ENCODE measurements at places on chromosomes 11 and 22.
A peak's percentile ranks its signal among the peaks of the same experiment; 100 is the strongest.

DNA sequence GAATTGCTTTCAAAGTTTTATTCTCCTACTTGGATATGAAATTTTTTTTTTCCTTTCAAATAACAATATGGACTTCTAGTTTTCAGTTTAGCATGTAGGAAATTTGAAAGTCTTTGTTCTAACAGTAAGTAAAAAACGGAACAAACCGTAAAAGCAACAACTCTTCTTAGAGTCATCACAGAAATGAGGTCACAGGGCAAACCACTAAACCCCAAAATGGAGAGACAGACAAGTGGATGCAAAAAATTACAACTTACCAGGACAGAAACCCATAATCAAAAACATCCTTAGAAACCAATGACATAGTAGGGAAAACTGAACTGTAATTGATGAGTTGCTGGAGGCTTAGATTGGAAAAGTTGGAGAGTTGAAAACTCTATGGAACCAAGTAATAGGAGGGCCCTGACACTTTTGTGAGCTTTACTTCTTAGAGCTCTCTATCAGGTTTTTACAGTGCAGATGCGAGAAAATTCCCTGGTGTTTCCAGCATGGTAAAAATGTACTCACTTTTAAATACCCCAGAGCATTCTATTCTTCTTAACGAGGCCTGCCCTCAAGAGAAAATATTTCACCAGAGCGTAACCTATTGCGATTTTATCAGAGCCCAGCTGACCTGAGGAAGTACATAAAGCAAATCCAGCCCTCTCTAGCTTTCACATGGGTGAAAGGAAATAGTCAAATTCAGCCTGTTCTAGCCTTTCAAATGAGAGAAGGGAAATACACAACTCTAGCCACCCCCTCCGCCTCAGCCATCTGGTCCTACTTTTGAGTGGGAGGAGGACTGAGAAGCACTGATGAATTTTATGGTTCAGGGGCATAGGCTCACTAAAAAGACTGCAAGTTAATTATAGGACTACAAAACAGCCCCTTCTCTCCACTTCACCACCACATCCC lies 39.1 kb downstream of the CASP12 start:
- peak; percentile 18 for DNase-seq

- DNase-seq = peak; percentile 15
These were observed 45.0 kb downstream of the OR4C6 start for GRCh38 chr11:55707029-55707428.

DNA sequence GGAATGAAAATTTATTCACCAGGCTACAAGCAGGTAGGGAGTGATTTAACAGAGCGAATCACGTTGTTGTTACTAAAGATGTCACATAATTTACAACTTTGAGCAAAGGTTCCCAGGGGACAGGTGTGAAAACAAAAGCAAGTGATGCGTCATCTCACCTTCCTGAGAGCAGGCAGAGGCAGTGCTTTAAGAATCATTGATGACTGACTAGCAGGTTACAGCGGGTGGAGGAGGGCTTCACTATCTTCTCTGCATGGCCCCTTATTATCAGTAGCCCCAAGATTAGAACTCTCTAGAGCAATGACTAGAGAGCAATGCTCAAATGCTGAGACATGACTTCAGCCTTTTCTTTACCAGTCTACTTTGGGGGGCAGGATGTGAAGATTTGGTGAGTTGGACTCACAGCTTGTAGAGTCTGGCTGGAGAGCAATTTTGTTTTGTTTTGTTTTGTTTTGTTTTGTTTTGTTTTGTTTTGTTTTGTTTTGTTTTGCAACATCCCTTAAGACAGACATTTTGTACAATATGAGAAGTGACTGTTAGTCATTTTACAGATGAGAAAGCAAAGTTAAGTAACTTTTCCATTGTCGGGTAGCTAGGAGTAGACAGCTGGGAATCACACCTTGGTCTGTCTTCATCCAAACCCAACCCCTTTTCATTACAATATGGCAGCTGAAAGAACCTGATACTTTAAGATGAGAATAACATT lies 84.8 kb downstream of the SLC1A2 start:
- DNase-seq = peak; percentile 49

- no peak for DNase-seq
These were observed 54.0 kb downstream of the PLEKHA7 start for GRCh38 chr11:16960250-16960649.

- DNase-seq = no peak
These were observed 92.6 kb downstream of the ENTHD1 start for GRCh38 chr22:39800790-39801520.

GRCh38 chr11:36258730-36259360 lies 30.4 kb downstream of the COMMD9 start:
- peak; percentile 54 for DNase-seq

DNA sequence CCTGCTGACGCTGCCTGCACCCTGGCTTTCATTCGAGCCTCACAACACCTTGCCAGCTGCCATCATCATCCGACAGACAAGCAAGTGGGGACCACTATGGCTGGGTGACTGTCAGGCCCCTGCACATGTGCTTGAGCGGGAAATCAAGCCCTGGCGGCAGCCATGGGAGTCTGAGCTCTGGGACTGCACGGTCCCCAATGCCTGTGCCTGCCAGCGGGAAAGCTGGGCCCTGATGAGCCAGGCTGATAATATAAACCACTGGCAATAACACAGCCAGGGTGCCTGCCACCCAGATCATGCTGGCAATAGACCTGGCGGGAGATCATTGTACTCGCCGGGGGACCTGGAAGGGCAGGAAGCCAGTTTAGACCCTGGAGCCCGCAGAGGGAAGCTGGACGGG lies 2.5 kb downstream of the FGF3 start:
- DNase-seq = no peak

DNA sequence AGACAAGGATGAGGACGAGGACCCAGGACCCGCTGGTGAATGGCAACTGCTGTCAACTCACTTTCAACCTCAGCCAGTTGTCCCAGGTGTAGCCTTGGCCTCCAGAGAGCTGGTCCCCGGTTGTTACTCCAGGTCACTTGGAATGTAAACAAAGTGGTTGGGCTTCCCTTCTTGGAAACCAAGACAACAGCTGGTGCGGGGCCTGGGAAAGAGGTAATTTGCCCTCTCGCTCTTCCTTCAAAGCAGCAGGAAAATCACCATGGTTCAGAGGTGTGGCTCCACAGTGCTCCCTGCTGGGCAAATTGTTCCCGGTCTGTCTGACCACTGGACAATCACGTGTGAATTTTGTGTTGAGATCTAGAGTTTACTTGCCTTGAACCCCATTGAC lies 15.0 kb downstream of the SLC1A2 start:
- peak; percentile 21 for DNase-seq

- DNase-seq = no peak
These were observed 323.3 kb upstream of the PDGFD start for GRCh38 chr11:104487046-104487806.

- DNase-seq = peak; percentile 32
These were observed 102.1 kb downstream of the ARHGAP32 start for GRCh38 chr11:129090056-129090455.

DNA sequence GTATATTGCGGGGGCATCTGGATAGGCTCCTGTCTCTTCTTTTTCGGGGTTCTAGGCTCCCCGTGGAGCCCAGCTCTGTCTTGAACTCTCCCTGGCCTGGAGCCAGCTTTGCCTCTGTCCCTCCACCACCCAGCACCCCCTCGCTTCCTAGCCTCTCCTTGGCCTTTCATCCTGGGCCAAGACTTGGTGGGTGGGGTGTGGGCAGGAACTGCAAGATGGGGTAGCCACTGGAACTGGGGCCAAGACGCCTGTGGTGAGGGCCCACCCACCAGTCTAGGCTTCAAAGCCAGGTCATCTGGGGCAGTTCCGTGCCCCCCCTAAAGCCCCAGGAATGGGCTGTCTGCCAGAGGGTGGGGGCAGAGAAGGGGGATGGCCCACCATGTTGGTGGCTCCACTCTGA lies 1.7 kb upstream of the CRYBB1 start:
- no peak for DNase-seq

DNA sequence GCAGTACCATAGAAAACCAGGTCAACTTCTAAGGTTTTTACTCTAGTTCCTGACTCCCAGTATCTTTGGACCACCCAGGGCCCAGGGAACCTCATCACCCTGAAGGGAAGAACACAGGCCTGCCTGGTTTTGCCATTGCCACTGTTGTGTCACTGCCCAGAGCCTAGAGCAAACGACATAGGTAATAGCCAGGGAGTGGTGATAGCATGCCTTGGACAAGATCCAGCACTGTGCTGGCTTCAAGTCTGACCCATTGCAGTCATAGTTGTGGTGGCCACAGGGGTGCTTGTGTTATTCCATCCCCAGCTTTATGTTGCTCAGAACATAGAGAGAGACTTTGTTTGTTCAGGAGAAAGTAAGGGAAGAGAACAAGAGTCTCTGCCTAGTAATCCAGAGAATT lies 2310.2 kb downstream of the LRRC4C start:
- no peak for DNase-seq

DNA sequence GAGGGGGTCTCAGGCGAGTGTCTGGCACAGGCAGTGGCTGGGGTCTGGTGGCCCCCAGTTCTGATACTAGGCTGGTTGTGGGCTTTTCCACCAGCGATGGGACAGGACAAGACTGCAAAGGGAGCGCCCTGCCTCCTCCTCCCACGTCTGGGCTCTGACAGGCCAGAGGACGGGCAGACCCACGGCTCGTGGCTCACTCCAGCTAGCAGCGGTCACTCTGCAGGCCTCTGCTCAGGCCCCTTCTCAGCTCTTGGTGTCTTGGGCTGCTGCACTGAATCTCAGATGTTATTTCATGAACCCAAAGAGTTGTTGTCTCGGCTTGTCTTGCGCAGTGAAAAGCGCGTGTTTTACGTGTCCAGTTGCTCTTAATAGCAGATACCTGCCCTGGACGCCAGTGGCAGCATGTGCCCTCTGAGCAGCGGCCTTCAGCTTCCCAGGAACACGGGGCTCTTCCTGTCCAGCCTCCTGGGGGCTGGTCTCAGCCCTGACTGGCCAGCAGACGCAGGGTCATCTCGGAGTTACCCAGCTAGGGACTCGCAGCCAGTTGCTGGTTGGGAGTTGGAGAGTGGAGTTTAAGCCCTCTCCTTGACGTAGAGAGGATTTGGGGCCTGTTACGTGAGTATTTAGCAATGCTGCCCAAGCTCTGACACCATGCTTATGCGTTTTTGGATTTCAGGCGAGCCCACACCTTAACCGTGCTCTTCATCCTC lies 9.6 kb downstream of the PTDSS2 start:
- DNase-seq = no peak

DNA sequence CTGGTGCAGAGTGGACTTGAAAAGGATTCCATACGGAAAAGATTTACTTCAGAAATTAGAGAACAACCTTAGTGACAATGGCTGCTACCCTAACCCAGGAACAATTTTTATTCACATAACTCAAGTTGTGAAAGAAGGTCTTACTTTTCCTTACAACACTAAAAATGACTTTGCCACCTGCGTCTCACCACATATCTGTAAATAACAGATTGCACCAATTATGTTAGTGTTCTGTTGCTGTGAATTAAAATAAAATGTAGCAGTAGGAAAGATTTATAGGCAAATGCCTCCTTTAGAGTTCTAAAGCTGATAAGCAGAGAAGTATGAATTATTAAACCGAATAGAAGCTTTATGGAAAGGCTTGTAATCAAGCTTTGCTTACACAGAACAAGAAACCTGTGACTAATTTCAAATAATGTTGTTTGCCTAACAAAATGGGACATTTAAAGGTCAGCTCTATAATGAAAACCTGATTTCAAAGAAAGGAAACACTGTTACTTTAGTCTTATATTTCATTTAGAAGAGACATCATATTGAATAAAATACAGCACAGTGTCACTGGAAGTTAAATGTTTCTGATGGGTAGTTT lies 2237.8 kb downstream of the LRRC4C start:
- DNase-seq = no peak

- peak; percentile 8 for DNase-seq
These were observed 109.6 kb upstream of the CHORDC1 start for GRCh38 chr11:90332415-90332814.

- DNase-seq = no peak
These were observed 53.8 kb upstream of the CAPRIN1 start for GRCh38 chr11:33997584-33998251.

DNA sequence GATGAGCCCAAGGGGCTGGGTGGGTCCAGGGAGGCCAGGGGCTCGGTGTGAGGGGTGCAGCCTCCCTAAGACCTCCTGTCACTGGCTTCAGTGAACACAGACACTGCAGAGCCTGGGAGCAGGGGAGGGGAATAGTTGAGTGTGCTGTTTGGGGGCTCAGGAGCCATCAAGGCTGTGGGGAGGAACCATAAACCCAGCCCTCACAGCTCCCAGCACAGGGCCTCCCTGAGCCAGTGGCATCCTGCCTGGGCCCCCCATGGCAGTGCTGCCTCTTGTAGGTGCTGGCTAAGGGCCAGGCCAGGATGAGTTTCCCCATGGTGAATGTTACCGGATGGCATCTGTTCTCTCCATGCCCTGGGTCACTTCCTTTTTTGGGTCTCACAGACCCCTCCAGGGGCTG lies 25.5 kb downstream of the KCNJ5 start:
- no peak for DNase-seq

- no peak for DNase-seq
These were observed 76.8 kb upstream of the CREB3L1 start for GRCh38 chr11:46200537-46201281.

DNA sequence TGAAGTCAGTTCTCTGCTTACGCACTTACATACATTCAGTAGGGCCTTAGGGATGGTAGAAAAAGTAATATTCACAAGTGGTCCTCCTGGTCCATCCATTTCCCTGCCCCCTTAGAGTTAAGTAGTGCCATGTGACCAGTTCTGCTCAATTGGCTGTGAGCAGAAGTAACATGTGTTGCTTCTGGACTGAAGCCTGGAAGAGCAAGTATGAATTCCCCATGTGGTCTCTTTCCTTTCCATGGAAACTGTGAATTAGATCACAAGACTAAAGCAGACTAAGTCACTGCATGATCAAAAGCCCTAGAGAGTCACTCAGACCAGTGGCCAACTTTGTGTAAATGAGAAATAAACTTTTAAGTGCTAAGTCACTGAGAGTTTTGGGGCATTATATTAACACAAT lies 341.7 kb upstream of the CADM1 start:
- DNase-seq = no peak

- peak; percentile 61 for DNase-seq
These were observed 23.7 kb downstream of the WBP2NL start for GRCh38 chr22:42022162-42022847.

DNA sequence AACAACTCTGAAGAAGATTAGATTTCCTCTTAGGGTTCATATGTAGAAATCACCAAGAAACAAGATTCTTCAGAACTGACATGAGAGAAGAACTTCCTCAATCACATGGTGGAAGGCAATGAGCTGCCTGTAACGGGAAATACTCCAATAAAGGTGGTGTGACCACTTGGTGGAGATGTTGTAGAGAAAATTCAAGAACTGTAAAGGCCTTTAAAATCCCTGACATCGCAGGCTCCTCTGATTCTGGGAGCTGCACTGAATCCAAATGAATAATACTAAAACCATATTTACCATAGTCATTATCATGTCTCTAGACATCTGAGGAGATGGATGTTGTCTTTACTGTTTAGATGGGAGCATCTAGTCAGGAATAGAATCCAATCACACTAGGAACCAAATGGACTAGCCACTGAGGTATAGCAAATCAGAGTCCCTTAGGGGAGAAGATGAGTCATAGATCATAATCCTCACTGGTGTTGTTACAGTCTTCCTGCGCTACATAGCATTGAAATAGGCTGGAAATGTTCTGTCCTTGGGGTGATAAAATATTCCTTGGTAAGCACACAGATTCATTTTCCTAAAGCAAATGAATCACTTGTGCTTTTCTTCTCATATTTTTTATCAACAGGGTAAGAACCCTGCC lies 321.6 kb upstream of the TENM4 start:
- DNase-seq = peak; percentile 51

- DNase-seq = no peak
These were observed 473.0 kb upstream of the CCDC90B start for GRCh38 chr11:83759148-83759547.
